ENCODE measurements at places on chromosomes 2 and 18.

DNA sequence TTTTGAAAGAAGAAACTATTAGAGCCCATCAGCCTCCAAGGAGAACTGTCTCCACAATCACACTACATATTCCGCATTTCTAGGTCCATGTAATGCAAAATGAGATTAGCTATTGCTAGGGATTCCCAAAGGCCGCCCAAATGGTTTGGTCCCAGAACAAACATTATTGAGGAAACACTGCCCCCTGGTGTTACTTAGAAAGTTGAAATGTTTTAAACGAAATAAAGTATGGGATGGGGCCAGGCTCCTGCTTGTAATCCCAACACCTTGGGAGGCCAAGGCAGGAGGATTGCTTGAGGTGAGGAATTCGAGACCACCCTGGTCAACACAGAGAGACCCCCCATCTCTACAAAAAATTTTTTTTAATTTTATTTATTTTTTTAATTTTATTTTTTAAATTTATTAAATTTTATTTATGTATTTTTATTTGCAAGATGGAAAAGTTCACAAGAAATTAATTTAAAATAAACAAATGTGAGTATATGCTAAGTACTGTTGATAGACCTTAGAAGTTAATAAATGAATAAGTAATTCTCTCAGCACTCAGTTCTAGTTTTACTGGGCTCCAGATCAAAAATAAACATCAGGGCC is 5.5 kb downstream of the NHEJ1 start:
- peaks cover 6% of the 10 kb centered on the region for H3K4me1 ChIP-seq
- no peak overlapping the region for H3K27ac ChIP-seq
- H3K36me3 ChIP-seq, result peaks cover 76% of the 10 kb centered on the region
- no peaks in the 10 kb centered on the region for H3K27me3 ChIP-seq
- H3K4me3 ChIP-seq, result no peak overlapping the region

DNA sequence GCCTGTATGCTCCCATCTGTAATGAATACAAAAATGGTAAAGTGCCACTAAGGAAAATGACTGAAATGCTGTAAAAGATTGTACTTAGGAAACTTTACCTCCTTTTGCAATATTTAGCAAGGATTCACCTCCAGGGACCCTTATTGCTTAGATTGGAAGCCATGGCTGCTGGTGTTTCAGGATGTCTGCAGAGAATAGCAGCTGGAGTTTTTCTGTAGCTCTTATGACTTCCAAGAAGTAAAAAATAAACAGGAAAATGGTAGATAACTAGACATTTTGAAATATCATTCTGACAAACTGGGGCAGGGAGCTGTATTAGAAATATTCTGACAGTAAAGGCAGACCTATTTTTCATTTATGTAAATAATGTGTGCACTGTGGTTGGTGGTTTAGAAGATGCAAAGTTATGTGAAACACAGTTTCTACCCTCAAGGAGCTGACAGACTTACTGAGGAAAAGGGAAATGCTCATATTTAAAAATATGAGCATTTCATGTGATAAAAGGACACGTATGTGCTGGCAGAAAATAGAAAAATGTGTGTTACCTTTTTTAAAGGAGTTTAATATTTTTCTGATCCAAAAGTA is 224.9 kb upstream of the BOD1L2 start:
- no peaks in the 10 kb centered on the region for H3K36me3 ChIP-seq
- no peak overlapping the region for H3K4me3 ChIP-seq
- no peak overlapping the region for H3K27ac ChIP-seq
- peaks cover 6% of the 10 kb centered on the region for H3K4me1 ChIP-seq
- no peak for DNase-seq

DNA sequence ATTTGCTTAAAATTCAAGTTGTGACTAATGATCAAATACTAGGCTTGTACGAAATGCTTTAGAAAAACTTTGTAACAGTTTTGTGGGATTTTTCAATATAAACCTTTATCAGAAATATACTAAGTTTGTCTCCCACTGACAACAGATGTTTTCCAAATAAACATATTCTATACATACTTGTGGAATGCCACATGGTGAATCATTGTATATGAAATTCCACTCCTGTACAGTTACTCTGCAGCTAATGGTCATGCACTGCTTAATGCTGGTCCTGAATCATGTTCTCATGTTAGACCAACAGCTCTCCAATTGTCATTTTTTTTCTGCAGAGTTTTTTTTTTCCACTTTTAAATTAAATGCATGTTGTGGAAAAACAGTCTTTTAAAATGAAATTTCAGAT is 90.1 kb downstream of the DPP4 start:
- no peak overlapping the region for H3K27ac ChIP-seq
- no peak overlapping the region for H3K4me3 ChIP-seq
- H3K27me3 ChIP-seq, result no peaks in the 10 kb centered on the region

DNA sequence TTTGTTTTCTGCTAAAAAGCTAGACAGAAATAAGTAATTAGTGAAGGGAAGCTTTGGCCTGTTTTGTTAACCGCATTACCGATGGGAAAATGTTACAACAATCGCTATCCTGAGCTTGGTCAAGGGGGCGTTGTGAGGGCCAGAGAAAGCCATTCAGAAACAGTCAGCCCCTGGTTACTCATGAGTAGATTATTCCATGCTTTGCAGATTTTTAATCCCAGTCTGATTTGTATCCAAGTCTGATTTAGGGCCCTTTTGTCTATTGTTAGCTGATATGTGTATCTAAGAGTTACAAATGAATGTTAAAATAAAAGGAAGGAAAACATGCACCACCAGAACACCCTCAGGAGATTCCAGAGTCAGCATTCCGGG is 99.1 kb downstream of the PRPF40A start:
- H3K27me3 ChIP-seq, result no peaks in the 10 kb centered on the region
- peaks cover 4% of the 10 kb centered on the region for H3K4me1 ChIP-seq
- H3K36me3 ChIP-seq, result peaks cover 46% of the 10 kb centered on the region
- no peak overlapping the region for H3K27ac ChIP-seq

DNA sequence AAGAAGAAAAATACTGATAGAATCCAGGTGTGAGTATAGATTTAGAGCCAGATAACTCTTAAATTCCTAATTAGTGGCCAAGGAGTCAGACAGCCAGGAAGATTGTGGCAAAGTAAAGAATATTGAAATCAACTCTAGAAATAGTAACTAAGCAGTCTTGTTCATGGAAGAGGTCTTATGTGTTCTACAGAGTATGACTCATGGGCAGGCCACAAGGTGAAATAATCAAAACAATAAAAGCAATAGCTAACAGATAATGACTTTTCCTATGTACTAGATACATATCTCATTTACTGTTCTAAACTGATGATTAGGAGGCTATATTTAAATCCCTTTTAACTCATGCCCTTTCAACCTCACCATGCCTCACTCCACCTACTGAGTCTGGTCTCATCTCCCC is 227.4 kb upstream of the COL3A1 start:
- H3K4me1 ChIP-seq, result no peaks in the 10 kb centered on the region
- no peaks in the 10 kb centered on the region for H3K36me3 ChIP-seq
- DNase-seq, result no peak
- H3K27me3 ChIP-seq, result no peaks in the 10 kb centered on the region
- H3K4me3 ChIP-seq, result no peak overlapping the region

DNA sequence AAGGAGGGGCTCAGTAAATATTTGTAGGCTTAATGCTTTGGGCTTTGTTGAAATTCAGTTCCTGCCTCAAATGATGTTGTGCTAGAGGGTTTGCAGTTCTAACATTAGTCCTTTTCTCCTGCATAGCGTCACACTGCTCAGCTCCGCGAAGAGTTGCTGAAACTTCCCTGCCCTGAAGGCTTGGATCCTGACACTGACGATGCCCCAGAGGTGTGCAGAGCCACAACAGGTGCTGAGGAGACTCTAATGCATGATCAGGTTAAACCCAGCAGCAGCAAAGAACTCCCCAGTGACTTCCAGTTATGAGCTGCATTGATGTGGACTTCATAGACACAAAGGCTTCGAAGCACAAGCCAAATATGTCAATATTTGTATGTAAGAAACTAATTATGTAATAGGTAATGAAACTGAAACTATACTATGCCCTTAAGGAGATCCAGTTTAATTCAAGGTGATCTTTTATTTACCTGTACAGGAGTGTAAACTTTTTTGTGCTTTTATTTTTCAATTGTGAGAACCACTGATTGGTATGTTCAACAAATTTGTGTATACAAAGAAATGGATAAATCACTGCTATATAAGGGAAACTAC is 10.2 kb upstream of the TTC27 start:
- no peaks in the 10 kb centered on the region for H3K27me3 ChIP-seq
- no peak overlapping the region for H3K4me3 ChIP-seq
- H3K27ac ChIP-seq, result no peak overlapping the region
- no peak for DNase-seq
- H3K4me1 ChIP-seq, result no peaks in the 10 kb centered on the region
